Caco-2 (cell line): ENCODE measurements at places on chromosomes 7 and 10. TPM values are rescaled to one million over a fixed set of nuclear protein-coding genes. Genes with fewer than 3 reads are reported as not detected.

DNA sequence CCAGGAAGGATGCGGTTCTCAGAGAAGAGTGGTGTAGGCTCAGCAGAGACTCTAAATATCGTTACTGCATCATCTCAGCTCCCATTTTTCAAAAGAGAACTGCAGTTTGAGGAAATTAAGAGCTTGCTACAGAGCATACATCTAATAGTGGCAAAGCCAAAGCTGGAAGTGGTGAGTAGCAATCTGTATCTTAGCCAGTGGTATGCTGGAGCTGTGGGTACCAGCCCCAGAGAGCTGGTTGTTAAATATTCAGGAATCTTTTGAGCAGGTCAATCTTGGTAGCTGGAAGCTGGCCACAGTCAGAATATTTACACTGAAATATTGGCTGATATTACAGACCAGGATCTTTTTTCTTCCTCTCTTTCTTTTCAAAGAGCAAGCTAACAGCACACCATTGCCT is 88.4 kb upstream of the STEAP1B start:
- no peak overlapping the region for H3K4me3 ChIP-seq
- H3K27me3 ChIP-seq = no peaks in the 10 kb centered on the region
- DNase-seq = no peak
- no peak overlapping the region for H3K27ac ChIP-seq
- H3K4me1 ChIP-seq = peaks cover 26% of the 10 kb centered on the region

GIMAP4 gene
- not detected in 2 replicates for total RNA-seq

- no peak for DNase-seq
- peaks cover 6% of the 10 kb centered on the region for H3K4me1 ChIP-seq
- H3K27me3 ChIP-seq = no peaks in the 10 kb centered on the region
- no peak overlapping the region for H3K4me3 ChIP-seq
Measured at GRCh38 chr7:131486346-131486745, 70.1 kb downstream of the PODXL start.

GRCh38 chr7:77388055-77388641 is 28.0 kb downstream of the GSAP start:
- no peaks in the 10 kb centered on the region for H3K27me3 ChIP-seq
- peaks cover 3% of the 10 kb centered on the region for H3K36me3 ChIP-seq
- DNase-seq = no peak
- H3K4me3 ChIP-seq = no peak overlapping the region
- no peaks in the 10 kb centered on the region for H3K4me1 ChIP-seq

GRCh38 chr10:61897671-61898434 is 3.6 kb upstream of the ARID5B start:
- no peak overlapping the region for H3K4me3 ChIP-seq
- H3K27ac ChIP-seq = peak overlapping the region; percentile 99
- H3K36me3 ChIP-seq = no peaks in the 10 kb centered on the region
- peaks cover 42% of the 10 kb centered on the region for H3K4me1 ChIP-seq
- no peaks in the 10 kb centered on the region for H3K27me3 ChIP-seq
- peak; percentile 55 for DNase-seq

GRCh38 chr10:126972635-126973414 is 67.6 kb downstream of the DOCK1 start:
- no peaks in the 10 kb centered on the region for H3K27me3 ChIP-seq
- DNase-seq = peak; percentile 62
- 0 out of 2 replicates have a peak overlapping the region, but pooled peaks have one; percentile 7 for H3K4me3 ChIP-seq
- H3K36me3 ChIP-seq = 0 out of 2 replicates have a peak, but pooled peaks cover 1% of the 10 kb centered on the region
- H3K27ac ChIP-seq = peak overlapping the region; percentile 87

- H3K27ac ChIP-seq = peak overlapping the region; percentile 13
- H3K4me1 ChIP-seq = peaks cover 21% of the 10 kb centered on the region
- no peaks in the 10 kb centered on the region for H3K27me3 ChIP-seq
- no peak for DNase-seq
- no peaks in the 10 kb centered on the region for H3K36me3 ChIP-seq
Measured at GRCh38 chr10:122363722-122364463, 10.6 kb upstream of the PLEKHA1 start.

PNLIPRP3 gene
- total RNA-seq = not detected in 2 replicates

- no peaks in the 10 kb centered on the region for H3K27me3 ChIP-seq
- H3K4me3 ChIP-seq = no peak overlapping the region
- no peaks in the 10 kb centered on the region for H3K4me1 ChIP-seq
Measured at GRCh38 chr7:99876491-99876890, 342 bp downstream of the OR2AE1 start.
